ENCODE measurements at places on chromosomes 5 and 9.

DNA sequence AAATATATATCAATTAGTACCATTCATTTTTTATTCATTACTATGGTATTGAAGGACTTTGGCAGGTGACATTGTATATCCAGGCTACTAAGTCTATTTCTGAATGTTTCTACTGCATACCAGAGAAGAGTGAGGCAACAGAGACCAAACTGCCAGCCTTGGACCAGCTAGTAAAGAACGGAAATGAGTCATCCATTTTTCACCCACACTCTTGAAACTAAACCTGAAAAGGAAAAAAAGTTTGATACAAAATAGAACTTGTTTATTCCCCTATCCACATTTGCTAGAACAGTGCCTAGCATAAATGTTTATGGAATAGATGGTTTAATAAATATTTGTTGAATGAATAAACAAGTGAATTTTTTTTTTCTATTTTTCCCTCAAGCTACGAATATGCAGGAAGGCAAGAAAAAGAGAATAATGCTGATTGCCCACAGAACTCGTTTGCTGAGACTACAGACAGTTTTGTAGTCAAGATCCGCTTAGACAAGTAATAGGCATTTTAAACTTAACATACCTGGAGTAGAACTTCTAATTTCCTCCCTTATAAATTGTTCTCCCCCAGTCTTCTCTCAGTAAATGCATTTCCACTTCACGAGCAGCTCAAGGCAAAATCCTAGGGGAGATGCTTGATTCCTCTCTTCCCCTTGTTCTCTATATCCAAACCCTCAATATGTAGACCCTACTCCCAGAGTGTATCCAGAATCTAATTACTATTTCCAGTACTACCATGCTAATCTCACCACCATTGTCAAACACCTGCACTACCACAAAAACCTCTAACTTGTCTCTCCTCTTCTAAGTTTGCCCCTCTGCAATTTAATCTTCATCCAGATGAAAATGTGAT lies 146.2 kb upstream of the RASA1 start:
- peak; percentile 84 for DNase-seq

DNA sequence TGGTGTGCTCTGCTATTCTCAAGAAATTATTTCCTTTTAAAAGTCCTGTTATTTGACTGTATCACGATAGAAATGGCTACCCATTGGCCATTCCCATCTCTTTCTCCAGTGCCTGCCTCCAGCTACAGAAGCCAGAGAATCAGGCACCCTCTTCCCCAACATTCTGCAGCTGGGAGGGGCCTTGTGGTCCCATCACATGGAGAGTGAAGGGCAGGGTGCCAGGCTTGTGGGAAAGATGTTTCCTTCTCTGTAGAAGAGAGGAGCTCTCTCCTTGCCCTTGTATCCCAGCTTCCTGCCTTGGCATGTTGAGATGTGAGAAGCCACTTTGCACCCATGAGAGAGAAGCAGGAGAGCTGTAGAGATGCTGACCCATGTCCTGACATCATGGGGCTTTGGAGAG lies 465.0 kb downstream of the MTRR start:
- no peak for DNase-seq

GRCh38 chr5:171867786-171868185 lies 82.2 kb downstream of the SMIM23 start:
- peak; percentile 12 for DNase-seq

GRCh38 chr9:120965344-120966012 lies 38.9 kb upstream of the TRAF1 start:
- DNase-seq, result no peak

DNA sequence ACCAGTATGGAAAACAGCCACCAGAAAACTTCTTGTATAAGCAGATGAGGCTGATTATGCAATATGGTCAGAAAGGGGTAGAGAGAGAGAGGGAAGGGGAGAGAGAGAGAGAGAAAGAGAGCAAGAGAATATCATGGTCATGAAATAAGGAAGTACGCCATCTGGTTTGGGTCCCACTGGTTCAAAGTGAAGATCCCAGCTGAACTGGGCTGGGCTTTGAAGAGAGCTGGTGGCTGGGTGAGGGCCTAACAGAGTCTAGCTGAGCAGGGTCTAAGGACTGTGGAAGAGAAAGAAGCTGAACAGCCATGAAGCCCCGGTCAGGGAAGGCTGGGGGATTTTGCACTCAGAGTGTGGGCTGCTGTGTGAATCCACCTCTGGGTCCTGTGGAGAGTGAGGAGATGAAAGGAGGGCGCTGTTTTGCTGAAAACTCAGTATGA lies 14.6 kb downstream of the TRIM14 start:
- no peak for DNase-seq

DNA sequence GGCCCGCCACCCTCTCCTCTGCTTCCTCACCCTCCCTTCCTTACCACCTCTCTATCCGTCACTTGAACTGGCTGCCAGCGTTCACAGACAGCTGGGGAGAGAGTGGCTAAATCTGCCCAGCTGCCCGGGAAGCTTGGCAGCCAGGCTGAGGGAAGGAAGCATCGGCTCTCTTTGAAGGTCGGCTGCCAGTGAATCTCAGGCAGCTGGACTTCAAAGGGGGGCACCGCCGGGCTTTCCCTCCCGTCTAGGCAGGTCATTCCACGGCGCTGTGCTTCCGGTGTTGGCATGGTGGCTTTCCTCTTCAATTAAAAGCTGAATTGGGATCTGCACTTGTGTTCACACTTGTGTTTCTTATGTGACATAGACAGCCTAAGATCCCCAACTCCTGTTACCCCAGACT lies 174.0 kb downstream of the GDNF start:
- DNase-seq, result no peak

DNA sequence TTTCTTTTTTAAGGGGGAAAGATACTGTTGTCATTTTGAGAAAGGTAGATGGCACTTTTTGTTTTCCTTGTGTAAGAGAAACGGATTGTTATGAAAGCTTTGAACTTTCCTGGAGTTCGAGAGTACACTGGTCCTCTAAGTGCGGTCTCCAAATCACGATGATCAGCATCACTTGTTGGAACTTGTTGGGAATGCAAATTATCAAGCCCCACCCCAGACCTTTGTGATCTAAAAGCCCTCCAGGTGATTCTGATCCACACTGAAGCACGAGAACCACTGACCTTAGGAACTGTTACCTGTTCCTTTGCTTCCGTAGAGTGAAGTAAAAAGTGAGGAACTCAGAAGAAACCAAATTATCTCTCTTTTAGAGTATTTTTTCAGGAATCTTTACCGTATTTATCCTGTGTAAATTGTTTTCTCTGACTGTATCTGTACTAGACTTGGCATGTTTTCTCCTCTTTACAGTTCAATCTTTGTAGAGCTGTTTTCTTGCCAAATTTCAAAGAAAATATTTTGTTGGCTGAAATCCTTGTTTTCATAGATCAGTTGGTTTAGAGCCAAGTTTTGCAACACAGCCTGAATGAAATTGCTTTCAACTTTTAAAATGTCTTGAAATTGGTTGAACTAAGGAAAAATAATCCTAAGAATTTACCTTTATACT lies 4.0 kb downstream of the MAT2B start:
- peak; percentile 20 for DNase-seq

GRCh38 chr5:59158637-59159391 lies 575.9 kb downstream of the RAB3C start:
- no peak for DNase-seq

DNA sequence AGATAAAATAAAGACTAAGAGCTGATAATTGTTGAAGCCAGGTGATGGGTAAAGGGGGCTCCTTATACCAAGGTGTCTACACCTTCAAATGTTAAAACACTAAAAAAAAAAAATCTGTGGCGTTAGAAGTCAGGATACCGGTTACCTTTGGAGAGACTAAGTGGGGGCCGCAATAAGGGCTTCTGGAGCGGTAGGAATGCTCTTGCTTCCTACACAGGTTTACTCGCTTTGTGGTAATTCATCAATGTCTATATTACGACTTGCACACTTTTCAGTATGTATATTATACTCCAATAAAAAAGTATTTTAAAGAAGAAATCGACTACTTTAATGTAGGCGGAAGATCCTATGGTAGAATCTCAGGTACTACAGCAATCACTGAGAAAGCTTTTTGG lies 12.5 kb downstream of the MRPS27 start:
- no peak for DNase-seq

GRCh38 chr5:168578538-168579487 lies at the start of gene PANK3:
TSS of gene PANK3 (minus strand) at chr5:168579368. CDS start at chr5:168579283, 85 bp downstream.
- DNase-seq, result no peak

- no peak for DNase-seq
Measured at GRCh38 chr9:115349542-115349941, 231.6 kb upstream of the TNC start.

DNA sequence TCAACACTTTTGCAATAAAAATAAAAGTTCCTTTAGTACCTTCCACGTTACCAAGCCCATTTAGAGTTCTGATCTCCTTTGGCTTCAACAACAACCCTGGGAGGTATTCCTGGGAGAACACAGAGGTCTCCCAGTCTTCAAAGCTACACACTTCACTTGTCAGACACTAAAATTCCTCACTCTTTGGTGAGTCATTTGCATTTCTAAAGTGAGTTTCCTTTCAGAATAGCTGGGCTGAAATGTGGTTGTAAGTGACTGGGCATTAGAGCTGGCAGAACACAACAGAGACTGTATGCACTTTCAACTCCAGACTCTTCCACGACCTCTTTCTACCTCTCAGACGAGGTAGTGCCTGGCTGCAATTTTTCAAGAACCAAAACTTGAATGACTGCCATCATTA lies 11.5 kb upstream of the F2RL1 start:
- DNase-seq, result peak; percentile 84

- DNase-seq, result peak; percentile 98
Measured at GRCh38 chr5:9653811-9654210, 23.7 kb upstream of the TAS2R1 start.

DNA sequence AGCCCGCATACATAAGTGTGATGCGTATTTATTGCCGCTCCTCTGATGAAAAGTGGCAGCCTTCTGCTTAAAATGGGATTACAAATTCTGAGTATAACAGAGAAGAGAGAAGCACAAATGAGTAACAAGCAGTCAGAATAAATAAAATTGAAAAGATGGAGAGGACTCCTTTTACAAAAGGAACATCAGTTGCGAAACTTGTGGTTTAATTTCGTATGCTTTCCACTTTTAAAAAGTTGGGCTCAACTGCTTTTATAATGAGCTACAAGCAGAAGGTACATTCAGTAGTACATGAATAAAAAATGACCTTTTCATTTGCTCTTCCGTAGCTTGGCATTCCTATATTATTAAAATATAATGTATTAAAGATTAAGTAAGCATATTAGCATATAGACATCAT lies 320.0 kb downstream of the FBXL17 start:
- DNase-seq, result no peak

DNA sequence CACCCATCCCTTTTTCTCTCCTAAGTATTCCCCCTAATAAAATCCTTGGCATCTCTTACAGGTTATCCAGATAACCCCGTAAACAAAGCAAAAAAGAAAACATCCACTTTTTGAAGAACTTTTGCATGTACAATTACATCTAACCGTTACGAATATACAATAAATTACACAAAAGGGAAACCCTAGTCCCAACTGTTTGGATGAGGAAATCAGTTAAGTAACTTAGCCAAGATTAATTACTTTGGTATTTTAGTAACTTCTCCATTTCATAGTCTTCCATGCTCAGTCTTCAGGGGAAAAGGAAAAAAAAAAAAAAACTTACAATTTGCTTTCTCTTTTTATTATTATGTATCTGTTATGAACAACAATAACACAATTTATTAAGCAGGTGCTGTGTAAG lies 212.9 kb downstream of the ACTL7B start:
- no peak for DNase-seq

- no peak for DNase-seq
Measured at GRCh38 chr9:4301296-4301695, 1.4 kb upstream of the GLIS3 start.

- no peak for DNase-seq
Measured at GRCh38 chr5:113142186-113142585, 165.6 kb downstream of the DCP2 start.

DNA sequence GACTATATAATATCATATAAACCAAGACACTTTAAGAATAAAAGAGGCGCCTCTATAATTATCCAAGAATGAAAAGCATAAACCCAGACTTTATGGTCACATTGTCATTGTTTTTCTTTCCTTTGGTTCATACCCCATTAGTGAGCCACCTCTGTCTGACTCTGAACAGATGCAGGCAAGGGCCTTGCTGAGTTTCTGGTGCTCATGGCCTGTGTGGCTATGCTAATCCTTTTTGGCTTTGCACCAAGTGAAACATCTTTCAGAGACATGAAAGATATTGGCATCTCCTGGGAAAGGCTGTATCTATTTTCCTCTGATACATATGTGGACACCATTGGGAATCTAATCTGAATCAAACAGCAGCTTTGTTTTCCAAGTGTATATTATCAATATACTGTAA lies 222.5 kb downstream of the CHSY3 start:
- peak; percentile 71 for DNase-seq

GRCh38 chr9:99073347-99073746 lies 31.6 kb upstream of the TGFBR1 start:
- DNase-seq, result no peak

- DNase-seq, result no peak
Measured at GRCh38 chr9:84697042-84697441, 27.5 kb downstream of the NTRK2 start.

All from brain microvascular endothelial cell (primary cell).